ENCODE measurements at places on chromosomes 2 and 18.

- no peak for DNase-seq
These were observed 151.4 kb downstream of the LRRTM1 start for GRCh38 chr2:80153151-80153550.

- DNase-seq = no peak
These were observed 68.6 kb downstream of the CAB39 start for GRCh38 chr2:230781130-230781797.

DNA sequence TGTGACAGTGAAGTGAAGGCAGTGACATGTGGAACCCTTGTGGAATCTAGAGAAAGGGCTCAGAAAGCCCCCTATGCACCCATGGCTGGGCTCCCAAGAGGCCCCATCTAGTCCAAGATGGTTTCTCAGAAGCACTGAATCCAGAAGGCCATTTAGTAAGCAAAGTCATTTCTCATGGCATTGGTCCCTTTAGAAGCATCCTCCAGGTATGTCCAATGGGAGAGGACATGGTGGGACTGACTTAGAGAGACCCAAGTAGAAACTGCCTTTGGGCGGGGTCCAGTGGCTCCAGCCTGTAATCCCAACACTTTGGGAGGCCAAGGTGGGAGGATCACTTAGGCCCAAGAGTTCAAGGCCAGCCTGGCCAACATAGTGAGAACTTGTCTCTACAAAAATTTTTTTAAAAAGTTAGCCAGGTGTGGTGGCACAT lies 72.5 kb upstream of the RMDN2 start:
- no peak for DNase-seq

DNA sequence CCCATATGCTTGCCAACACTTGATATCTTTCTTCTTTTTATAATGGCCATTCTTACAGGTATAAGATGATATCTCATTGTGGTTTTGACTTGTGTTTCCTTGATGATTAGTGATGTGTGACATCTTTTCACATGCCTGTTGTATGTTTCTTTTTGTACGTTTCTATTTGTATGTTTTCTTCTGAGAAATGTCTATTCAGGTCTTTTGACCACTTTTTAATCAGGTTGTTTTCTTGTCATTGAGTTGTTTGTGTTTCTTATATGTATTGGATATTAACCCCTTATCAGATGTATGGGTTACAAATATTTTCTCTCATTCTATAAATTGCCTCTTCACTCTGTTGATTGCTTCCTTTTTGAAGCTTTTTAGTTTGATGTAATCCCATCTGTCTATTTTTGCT lies 42.4 kb downstream of the ABCB11 start:
- no peak for DNase-seq

GRCh38 chr2:163717515-163717914 lies 18.3 kb downstream of the FIGN start:
- DNase-seq = no peak

DNA sequence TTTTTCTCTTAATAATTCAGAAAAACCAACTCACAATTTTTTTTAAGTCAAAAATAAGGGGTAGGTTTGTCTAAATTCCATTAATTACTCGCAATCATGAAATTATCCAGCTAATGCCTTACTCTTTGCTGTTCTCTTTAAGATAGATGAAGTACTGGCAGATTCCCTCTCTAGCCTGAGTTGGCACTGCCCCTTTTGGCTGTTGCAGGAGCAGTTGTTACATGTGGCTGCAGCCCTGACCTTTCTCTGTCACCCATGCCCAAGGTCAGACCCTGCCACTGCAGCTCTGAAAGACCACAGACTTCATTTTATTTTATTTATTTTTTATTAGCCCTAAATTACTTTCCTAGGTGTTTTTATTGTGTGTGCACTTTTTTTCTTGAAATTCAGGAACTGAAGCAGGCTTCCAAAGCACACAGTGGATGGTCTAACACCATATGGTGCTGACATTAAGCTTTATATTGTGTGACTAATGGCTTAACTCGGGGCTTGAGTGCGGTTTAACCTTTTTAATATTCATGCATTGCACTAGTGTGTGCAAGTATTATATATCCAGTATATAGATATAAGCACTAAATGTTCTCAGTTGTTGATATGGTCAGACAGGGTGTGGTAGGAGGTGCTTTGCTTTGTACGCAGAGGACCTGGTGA lies 313.0 kb downstream of the CDH2 start:
- DNase-seq = no peak
